ENCODE measurements at places on chromosomes 2 and 18. TPM values are rescaled to one million over a fixed set of nuclear protein-coding genes. Genes with fewer than 3 reads are reported as not detected.

RAX gene
- not detected for total RNA-seq

CNTNAP5 gene
- not detected for total RNA-seq

MSTN gene
- total RNA-seq = under 0.01 TPM

FHOD3 gene
- 2.9 TPM for total RNA-seq

NCKAP5 gene
- under 0.01 TPM for total RNA-seq

LINC00305 gene
- total RNA-seq = not detected

R3HDM1 gene
- total RNA-seq = 11.1 TPM

PXDN gene
- total RNA-seq = 153 TPM

TMEM200C gene
- total RNA-seq = 1.5 TPM

SS18 gene
- 129 TPM for total RNA-seq

POTEF gene
- not detected for total RNA-seq
